Caudate nucleus (tissue), 63 donors: ENCODE measurements at places on chromosomes 7 and 10.

DNA sequence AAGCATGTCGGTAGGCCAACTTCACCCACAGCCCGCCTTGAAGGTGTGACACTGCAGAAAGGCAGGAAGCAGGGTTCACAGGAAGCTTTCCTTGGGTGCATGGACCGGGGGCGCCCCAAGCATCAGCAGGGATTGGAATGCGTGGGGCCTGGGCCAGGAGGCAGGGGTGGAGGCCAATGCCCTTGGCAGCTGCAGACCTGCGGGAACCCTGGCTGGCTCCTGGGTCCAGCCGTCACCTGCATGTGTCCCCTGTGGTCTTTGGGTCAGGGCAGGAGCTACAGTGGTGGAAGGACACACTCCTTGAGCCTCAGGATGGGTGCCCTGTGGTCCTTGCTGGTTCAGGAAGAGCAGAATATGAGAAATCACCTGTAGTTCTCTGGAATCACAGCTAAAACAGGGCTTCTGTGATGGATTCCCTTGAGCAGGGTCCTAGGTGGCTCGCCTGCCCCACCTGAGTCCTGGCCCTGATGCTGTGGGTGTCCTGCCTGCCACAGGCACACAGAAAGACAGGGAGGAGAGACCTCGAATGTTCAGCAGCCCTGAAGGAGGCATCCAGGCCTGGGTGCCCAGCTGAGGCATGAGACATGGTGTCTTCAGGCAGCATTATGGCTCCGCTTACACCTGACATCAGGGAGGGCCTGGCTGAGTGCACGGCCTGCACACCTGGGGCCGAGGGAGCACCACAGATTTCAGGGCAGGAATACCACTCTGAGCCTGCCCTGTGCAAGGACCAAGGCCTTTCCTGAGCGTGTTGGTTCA is 15.1 kb downstream of the ANTXRL start:
- DNase-seq = no peak

DNA sequence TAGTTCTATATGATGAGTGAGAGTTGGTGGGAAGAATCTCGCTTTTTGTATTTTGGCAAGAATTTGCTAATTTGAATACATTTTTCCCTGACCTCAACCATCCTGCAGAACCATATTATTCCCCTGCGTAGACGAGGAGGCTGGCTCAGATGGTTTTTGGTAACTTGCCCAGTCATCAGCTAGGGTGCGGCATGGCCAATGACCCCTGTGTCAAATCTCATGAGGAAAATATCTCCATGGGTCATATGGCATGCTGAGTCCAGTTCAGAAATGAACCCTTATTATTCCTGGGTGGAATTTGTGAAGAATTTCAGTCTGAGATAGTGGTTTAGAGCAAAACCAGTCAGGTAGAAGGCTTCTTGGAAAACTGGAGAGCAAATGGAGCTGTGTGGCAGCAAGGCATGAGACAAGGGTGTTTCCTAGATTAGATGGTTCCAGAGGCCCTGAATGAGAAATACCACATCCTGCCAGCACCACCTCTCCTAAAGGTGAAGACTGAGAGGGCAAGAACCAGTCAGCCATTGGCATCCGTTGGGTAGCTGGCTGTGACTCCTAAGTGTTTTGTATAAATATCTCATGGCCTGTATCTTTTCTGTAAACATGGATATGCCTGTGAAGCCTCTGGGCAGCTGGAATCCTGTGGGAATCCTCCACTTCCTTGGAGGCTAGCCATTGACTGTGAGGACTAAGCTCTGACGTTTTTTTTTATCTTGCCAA is 5.8 kb upstream of the UPP1 start:
- DNase-seq = no peak

- DNase-seq = no peak
These were observed 240.3 kb downstream of the RNLS start for GRCh38 chr10:88342733-88343310.

GRCh38 chr7:41928166-41928565 is 225.3 kb upstream of the INHBA start:
- no peak for DNase-seq

- DNase-seq = no peak
These were observed 574.3 kb downstream of the TCERG1L start for GRCh38 chr10:130737186-130737585.

- peak; percentile 95 for DNase-seq
These were observed 94.7 kb downstream of the WDR11 start for GRCh38 chr10:120945801-120946302.

- no peak for DNase-seq
These were observed 70.5 kb upstream of the AHR start for GRCh38 chr7:17227766-17228490.

DNA sequence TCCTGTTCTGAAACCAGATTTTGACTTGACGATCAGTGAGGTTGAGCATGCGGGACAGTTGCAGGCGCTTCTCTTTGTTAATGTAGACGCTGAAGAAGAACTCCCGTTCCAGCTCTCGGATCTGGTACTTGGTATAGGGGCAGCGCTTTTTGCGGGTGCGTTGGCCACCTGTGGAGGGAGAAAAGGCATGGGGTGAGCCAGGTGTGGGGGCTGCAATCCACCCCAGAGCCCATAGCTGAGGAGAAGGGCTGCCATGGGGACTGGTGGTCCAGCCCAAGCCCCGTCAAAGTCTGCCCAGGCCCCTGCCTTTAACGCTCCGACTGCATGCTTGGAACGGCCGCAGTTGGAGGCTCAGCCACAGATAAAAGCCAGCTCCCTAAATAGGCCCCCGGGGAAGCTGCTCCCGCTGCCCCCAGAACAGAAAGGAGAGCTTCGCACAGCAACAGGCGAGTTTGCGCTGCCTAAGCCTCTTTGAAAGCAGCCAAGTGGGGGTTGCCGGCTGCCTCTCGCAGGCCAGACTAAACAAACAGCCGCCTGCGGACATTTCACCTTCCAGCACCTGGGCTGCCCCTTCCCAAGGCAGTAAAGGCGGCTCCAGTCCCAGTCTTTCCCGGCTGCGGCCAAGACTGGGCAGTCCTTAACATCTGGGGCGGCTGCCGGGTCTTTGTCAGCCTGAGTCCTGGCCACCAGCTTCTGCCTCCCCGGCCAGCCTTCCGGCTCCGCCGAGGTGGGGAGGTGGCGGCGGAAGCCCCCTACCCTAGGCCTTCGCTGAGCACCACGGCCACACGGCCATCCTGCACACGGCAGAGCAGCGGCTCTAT is 2.0 kb downstream of the HOXA11 start:
- no peak for DNase-seq

- no peak for DNase-seq
These were observed 89.2 kb upstream of the ATP6V0A4 start for GRCh38 chr7:138887085-138887710.

- no peak for DNase-seq
These were observed 211.5 kb downstream of the GPAM start for GRCh38 chr10:111972109-111972508.

DNA sequence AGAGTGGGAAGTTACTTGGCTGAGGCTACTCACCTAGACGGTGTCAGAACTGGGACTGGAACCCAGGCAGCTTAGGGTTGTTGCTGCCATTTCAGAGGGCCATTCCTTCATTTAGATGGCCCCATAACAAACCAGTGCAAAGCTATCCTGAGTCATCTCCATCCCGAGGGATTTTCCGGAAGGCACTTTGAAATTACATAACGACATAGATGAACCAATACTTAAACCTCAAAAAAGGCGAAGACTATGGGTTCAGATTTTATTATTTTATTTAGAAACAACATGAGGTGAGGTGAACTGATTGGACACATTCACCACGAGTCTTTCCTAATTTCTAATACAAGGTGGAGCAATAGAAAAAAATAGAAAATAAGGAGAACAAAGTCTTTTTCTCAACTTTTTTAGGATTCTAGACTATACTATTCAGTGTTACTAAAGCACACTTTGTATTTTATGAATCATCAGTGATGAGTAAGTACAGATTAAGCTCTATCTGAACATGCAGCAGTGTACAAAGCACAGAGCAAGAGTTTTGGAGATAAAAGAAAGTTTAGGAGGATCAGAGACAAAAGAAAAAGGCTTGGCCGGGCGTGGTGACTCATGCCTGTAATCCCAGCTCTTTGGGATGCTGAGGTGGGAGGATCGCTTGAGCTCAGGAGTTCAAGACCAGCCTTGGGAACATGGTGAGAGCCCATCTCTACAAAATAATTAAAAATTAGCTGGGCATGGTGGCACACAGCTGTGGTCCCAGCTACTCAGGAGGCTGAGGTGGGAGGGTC is 79.5 kb upstream of the SVIL start:
- no peak for DNase-seq

DNA sequence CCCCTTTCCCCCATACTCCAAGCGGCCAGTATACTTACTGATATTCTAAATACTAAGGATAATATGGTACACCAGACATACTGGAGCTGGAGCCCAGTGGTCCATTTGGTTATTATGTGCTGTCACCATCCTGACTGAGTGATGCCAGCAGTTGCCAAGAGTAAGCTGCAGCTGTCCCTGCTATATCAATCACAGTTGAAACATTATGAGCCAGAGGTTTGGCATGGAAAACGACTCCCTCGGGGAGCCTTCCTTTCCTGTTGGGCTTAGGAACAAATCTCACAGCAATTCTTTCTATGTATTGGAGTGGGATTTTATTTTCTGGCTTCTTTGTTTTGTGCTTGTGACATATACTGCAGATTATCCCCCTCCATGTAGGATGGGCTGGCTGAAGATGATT is 32.6 kb downstream of the STRIP2 start:
- no peak for DNase-seq

GRCh38 chr7:55134359-55134725 is 115.5 kb downstream of the EGFR start:
- DNase-seq = no peak

GRCh38 chr7:139218173-139218572 is 12.9 kb upstream of the UBN2 start:
- DNase-seq = no peak

- no peak for DNase-seq
These were observed 557.6 kb downstream of the PTPRN2 start for GRCh38 chr7:158030071-158030470.

DNA sequence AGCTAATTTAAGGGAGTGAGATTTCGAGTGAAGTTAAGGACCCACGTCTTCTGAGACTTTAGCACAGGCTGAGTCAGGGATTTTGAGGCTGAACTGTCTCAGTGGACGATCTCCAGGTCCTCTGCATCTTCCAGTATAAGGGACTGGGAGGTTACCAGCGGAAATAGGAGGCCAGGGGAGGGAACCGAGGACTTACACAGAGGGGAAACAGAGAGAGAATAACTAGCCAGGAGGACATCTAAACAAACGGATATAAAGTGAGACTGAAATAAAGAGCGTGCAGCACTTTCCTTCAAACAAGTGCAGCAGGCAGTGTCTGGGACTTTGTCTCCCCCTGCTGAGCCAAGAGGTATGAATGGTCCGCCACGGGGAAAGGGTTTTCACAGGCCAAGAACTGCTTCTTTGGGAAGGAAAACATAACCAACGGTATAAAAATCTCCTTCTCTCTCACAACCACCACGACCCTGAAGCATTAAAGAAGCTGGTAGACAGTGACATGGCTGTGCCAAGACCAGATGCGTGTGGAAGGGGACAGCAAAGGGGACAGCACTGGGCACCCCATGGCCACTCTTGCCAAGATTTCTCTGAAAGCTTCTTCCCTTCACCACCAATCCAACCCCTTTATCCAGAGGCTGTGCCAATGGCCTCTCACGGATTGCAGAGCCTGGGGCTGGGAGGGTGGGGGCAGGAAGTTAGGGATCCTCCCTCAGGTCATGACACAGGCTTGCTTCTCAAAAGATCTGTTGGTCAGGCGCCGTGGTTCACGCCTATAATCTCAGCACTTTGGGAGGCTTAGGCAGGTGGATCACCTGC is 72.0 kb downstream of the SLC37A3 start:
- peak; percentile 16 for DNase-seq

DNA sequence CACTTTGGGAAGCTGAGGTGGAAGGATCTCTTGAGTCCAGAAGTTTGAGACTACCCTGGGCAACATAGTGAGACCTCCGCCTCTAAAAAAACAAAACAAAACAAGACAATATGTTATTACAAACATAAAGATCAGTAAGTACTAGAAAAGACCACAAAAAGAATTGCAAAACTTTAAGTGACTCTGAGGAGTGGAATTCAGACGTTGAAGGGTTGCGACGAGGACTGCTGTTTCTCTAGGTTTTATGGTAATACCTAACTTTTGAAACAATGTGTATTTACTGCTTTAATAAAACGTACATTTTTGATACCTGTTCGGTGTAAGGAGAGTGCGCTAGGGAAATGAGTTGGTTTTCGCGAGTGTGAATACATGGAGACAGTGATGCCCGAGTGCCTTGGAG is 250.4 kb downstream of the GATA3 start:
- DNase-seq = no peak

DNA sequence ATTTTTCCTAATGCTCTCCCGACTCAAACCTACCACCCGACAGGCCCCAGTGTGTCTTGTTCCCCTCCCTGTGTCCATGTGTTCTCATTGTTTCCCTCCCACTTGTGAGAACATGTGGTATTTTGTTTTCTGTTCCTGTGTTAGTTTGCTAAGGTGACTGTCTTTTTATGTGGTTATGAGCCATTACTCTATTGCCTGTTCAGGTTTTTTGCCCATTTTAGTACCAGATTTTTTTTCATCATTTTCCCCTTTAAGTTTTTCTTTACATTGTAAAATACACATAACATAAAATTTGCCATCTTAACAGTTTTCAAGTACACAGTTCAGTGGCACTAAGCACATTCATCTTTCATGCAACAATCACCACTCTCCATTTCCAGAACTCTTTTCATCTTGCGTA is 133.5 kb downstream of the GPR158 start:
- DNase-seq = no peak

DNA sequence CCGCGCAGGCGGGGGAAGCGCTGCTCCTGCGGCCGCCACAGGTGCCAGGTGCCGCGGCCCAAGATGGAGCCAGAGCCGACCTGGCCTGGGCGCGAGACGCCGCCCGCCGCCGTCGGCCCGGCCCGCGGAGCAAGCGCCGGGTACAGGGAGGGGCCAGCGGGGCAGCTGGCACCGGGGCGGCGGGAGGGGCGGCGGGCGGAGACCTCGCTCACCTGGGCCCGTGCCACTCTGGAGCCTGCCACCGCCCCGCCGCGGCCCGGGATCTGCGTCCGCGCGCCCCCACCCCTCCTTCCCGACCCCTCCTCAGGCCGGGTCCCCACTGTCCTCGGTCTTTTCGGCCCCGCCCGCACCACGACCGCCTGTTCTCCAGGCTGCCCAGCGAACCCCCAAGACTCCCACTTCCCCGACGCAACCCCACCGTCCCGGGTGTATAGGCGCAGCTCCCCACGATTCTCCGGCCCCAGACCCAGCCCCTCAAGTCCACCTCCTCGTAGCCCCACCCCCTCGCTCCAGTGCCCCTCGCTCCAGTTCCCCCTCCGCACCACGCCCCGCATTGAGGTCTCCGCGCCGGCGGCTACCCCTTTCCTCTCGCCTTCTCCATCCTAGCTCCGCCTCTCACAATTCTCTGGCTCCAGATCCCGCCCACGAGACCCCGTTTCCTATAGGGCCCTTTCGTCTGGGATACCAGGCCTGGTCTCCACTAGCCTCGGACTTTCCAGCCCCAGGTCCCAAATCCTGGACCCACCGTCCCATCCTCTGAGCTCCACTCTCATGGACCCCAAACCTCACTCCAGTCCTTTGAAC is at the start of gene GPRIN2:
TSS of gene GPRIN2 (minus strand) at position 144 of the 804 bp plus-strand sequence. CDS start 5,922 bp downstream, outside the sequence.
- DNase-seq = no peak

GRCh38 chr10:116673866-116674265 is 53.1 kb downstream of the PNLIPRP2 start:
- DNase-seq = no peak

GRCh38 chr10:111410740-111411139 is 333.9 kb downstream of the ADRA2A start:
- DNase-seq = no peak
